Hematopoietic multipotent progenitor cell treated with erythropoietin and hydrocortisone succinate and interleukin-3 and kit ligand, for 8 days (in vitro differentiated cells): ENCODE measurements at places on chromosomes 11 and 22.

GRCh38 chr11:88059326-88059725 lies 115.9 kb downstream of the RAB38 start:
- DNase-seq: no peak

GRCh38 chr11:63805844-63806415 lies 7.3 kb upstream of the SPINDOC start:
- no peak for DNase-seq

DNA sequence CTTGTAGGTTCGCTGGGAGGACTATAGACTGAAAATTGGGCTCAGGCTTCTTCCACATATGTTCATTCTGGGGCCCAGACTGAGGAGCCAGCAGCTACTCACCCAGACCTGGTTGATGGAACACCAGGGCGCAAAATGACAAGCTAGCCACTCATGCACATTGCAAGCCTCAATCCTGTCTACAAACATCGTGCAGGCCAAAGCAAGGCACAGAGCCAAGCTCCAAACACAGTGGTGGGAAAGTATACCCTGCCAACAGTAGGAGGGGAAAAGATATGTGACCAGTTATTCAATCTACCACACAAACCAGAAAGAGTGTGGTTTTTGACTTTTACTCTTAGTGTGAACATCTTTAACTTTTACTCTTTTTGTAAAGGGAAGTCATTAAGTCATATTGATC lies 660.5 kb downstream of the NTM start:
- no peak for DNase-seq

DNA sequence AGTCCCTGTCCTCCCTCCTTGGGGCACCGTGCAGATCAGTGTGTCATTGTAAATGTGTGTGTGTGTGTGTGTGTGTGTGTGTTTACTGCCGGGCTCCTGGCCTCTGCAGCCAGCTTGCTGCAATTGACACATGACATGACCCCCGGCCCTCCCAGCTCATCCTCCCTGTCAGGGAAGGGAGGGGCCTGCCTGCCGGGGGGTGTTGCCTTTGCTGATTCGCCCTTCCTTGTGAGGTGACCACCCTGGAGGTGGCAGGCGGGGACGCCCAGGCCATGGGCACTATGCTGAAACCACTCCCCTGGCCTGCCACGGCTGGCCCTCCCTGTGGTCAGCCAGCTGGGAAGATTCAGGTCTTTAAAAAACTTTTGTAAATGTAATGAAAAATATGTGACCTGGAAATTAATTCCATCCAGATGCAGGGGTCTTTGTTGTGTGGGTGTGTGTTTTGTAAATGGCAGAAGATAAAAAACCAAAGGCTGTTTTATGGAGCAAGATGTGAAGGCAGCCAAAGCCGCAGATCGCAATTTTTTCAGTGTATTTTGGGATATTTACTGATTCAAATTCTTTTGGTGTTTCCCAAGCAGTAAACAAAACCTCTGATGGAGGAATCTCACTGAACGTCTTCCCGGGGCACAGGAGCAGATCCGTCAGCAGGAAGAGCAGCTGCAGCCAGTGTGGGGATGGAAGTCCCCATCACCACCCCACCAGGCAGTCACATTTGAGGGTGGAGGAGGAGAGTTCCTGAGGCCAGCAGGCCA lies 23.2 kb downstream of the SHISAL1 start:
- DNase-seq: no peak

- DNase-seq: no peak
Observed at GRCh38 chr22:46045459-46046298, 68.7 kb upstream of the WNT7B start.

GRCh38 chr11:73493956-73494598 lies 103.8 kb downstream of the FAM168A start:
- DNase-seq: no peak

- no peak for DNase-seq
Observed at GRCh38 chr11:134975866-134976376, 563.9 kb upstream of the B3GAT1 start.

DNA sequence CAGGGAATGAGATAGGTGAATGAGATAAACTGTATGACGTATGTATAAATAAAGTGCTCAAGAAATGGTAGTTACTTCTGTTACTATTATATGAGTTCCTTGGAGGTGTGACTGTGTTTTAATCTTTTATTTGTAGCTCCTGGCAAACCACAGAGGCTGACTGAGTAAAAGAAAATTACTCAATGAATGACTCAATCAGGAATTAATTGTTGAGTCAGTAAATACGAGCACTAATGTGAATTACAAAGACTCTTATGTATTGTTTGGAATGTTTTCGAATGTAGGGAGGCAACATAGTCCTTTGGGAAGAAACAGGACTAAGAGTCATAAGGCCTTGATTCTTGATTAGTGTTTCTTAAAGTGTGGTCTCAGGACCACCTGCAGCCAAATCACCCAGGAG lies 51.1 kb upstream of the BLID start:
- no peak for DNase-seq
